ENCODE measurements at places on chromosomes 1 and 21. TPM values are rescaled to one million over a fixed set of nuclear protein-coding genes. Genes with fewer than 3 reads are reported as not detected.

Gene MYBPH
- total RNA-seq = not detected

Gene AADACL4
- not detected for total RNA-seq

Gene NBPF3
- total RNA-seq = 6.4 TPM

Gene RUNX3
- 6.2 TPM for total RNA-seq

Gene F13B
- total RNA-seq = not detected

Gene CYP4B1
- not detected for total RNA-seq

Gene LRRC71
- total RNA-seq = 0.38 TPM

Gene ESPN
- not detected for total RNA-seq

Gene ASTN1
- total RNA-seq = not detected
